ENCODE measurements at places on chromosomes 12 and 14.

DNA sequence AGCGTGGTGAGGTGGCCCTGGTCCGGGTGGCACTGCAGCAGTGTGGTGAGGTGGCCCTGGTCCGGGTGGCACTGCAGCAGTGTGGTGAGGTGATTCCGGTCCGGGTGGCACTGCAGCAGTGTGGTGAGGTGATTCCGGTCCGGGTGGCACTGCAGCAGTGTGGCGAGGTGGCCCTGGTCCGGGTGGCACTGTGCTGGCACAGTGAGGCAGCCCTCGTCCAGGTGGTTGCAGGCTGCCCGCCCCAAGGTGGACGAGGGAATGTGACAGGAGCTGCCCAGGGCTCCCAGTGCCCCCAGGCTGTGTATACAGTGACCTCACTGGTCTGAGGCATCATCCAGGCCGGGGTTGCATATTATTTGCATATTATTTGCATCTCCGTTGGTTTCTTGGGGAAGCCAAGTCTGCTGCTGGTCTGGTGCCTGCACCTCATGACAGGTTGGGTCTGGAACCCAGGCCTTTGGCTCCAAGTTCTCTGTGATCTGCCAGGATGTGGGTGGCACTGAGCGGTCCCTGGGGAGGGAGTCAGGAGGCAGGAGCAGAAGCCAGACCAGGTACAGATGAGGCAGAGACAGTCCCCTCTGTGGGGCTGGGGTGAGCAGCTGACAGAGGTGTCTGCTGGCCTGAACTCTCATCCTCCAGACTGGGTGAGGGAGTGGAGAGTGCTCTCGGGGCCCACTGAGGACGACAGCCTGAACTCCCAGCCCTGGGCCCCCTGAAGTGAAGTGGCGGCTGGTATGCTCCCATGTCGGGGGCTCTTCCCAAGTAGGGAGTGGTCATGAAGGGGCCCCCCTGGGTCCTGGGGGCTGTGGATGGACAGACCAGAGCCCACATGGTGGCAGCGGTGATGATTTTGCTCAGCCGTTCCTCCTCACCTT, 79.3 kb downstream of the KIF26A start:
- H3K27me3 ChIP-seq: peaks cover 18% of the 10 kb centered on the region
- no peaks in the 10 kb centered on the region for H3K36me3 ChIP-seq
- H3K4me3 ChIP-seq: no peak overlapping the region
- peaks cover 4% of the 10 kb centered on the region for H3K4me1 ChIP-seq
- DNase-seq: no peak

GRCh38 chr14:100790502-100791347, 35.2 kb upstream of the MEG3 start:
- H3K36me3 ChIP-seq: no peaks in the 10 kb centered on the region
- no peaks in the 10 kb centered on the region for H3K27me3 ChIP-seq
- peaks cover 51% of the 10 kb centered on the region for H3K4me1 ChIP-seq

- no peak overlapping the region for H3K27ac ChIP-seq
- no peak for DNase-seq
- no peaks in the 10 kb centered on the region for H3K27me3 ChIP-seq
Observed at GRCh38 chr12:25456474-25456873, 96.6 kb downstream of the LMNTD1 start.

DNA sequence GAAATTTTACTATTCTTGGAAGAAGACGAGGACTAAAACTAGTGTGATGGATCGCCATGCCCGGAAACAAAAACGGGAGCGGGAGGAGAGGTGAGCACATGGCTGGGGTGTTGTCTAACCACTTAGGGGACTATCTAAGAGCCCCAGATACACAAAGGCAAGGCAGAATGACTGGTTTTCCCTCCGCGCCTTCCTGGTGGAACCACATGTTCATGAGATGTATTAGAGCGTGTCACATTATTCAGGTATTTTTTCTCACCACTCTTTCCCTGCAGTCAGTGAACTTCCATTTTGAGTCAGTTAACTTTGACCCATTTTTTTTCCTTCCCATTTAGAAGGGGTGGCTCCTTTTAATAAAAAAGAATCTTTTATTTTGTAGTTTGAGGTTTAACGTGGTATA, 68.8 kb upstream of the TRAF3 start:
- no peak overlapping the region for H3K4me3 ChIP-seq
- peaks cover 44% of the 10 kb centered on the region for H3K36me3 ChIP-seq
- no peak overlapping the region for H3K27ac ChIP-seq
- DNase-seq: no peak
- no peaks in the 10 kb centered on the region for H3K4me1 ChIP-seq
- H3K27me3 ChIP-seq: no peaks in the 10 kb centered on the region

GRCh38 chr12:24728366-24728765, 220.5 kb downstream of the BCAT1 start:
- H3K4me3 ChIP-seq: no peak overlapping the region
- H3K4me1 ChIP-seq: peaks cover 20% of the 10 kb centered on the region
- no peaks in the 10 kb centered on the region for H3K27me3 ChIP-seq
- no peaks in the 10 kb centered on the region for H3K36me3 ChIP-seq

DNA sequence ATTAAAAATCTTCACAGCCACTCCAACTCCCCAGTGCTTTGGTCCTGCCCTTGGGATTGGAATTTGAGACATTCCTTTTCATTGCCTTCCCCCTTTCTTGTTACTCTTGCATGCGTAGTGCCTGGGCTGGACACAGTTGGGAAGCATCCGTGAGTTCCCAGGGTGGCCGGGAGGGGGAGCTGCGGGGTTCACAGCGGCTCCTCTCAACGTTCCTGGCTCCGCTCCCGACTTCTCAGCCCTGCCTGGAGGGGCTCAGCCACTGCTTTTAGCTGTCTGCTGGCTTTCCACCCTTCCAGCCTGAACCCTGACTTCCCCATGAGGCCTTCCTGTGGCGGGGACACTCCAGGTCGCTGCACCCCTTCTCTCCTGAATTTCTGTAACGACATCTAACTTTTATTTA, 3.2 kb downstream of the TEX52 start:
- H3K4me1 ChIP-seq: peaks cover 5% of the 10 kb centered on the region
- H3K36me3 ChIP-seq: no peaks in the 10 kb centered on the region
- no peak overlapping the region for H3K4me3 ChIP-seq

DNA sequence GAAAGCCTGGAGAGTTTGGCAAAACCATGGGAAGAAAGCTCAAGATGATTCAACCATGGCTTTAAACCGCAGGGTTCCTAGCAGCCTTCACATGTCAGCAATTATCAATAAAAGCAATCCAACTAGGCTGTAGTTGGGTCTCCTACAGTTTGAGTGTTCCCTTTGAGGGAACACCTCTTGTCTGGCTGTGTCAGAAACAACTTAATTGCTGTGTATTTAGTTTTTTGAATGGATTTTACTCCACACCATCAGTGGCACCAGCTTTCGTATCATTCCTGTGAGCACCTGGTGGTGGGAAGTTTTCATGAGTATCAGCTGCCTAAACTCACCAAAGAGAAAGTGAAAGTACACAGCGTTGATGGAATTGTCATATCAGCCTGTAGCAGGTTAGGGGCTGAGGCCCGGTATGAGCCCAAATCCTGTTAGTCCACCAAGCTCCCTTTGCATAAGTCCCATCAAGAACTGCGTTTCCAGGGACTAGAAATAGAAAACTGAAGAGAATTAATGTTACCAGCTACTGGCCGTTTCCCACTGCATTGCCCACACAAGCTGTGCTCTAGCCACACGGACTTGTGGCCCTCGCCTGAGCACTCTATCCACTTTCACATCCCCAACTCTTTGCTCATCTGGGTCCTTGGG, 10.9 kb upstream of the IL26 start:
- no peaks in the 10 kb centered on the region for H3K36me3 ChIP-seq
- no peaks in the 10 kb centered on the region for H3K27me3 ChIP-seq
- no peak overlapping the region for H3K4me3 ChIP-seq
- peaks cover 28% of the 10 kb centered on the region for H3K4me1 ChIP-seq
- DNase-seq: no peak

- no peak overlapping the region for H3K27ac ChIP-seq
- no peaks in the 10 kb centered on the region for H3K4me1 ChIP-seq
- no peak for DNase-seq
- no peaks in the 10 kb centered on the region for H3K27me3 ChIP-seq
Observed at GRCh38 chr12:129673806-129674205, 230.0 kb downstream of the TMEM132D start.

GRCh38 chr14:43803076-43803689, 703.9 kb downstream of the FSCB start:
- no peaks in the 10 kb centered on the region for H3K36me3 ChIP-seq
- no peak for DNase-seq
- no peak overlapping the region for H3K4me3 ChIP-seq
- H3K27ac ChIP-seq: no peak overlapping the region
- H3K27me3 ChIP-seq: no peaks in the 10 kb centered on the region
- no peaks in the 10 kb centered on the region for H3K4me1 ChIP-seq

DNA sequence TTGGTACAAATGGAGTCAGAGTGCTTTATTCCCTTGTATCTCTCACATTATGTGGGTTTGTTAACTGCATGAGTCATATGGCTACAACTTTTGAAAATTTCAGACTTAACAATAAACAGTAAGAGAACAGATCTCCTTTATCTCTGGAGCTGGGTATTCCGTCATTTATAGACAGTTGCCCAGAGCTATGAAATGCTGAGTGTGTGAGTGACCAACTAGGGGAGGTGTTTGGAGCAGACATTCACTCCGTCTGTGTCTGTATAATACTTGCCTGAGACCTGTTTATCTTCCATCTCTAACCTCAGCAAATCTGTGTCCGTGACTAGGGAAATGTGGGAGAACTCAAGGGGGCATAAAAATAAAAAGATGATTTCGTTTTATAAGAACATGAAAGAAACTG, 279.9 kb upstream of the FAR2 start:
- no peaks in the 10 kb centered on the region for H3K36me3 ChIP-seq
- peaks cover 41% of the 10 kb centered on the region for H3K4me1 ChIP-seq
- H3K27me3 ChIP-seq: no peaks in the 10 kb centered on the region
- peak overlapping the region; percentile 47 for H3K27ac ChIP-seq

- peaks cover 35% of the 10 kb centered on the region for H3K4me1 ChIP-seq
- H3K27ac ChIP-seq: peak overlapping the region; percentile 93
- DNase-seq: no peak
- H3K36me3 ChIP-seq: no peaks in the 10 kb centered on the region
- no peaks in the 10 kb centered on the region for H3K27me3 ChIP-seq
- peak overlapping the region; percentile 83 for H3K4me3 ChIP-seq
Observed at GRCh38 chr12:49622501-49623141, 740 bp upstream of the PRPF40B start.

DNA sequence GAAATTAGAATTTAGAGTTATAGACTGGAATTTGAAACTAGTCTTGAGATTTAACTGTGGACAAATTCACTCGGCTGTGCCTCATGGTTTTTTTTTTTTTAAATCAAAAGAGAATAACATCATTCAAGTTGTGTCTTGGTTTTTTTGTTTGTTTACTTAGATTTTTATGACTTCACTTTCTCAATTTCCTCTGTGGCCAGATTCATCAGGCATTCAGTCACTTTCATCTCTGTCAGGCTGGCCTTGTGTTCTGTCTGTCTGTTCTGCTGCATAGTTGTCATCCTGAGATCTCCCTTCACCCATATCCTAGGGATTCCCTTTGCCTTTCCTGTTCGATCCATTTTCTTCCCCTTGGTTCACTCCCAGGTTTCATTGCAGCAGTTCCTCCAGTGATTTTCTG, 10.0 kb downstream of the MARK3 start:
- peaks cover 40% of the 10 kb centered on the region for H3K4me1 ChIP-seq
- no peaks in the 10 kb centered on the region for H3K27me3 ChIP-seq
- no peaks in the 10 kb centered on the region for H3K36me3 ChIP-seq
- no peak for DNase-seq
- no peak overlapping the region for H3K4me3 ChIP-seq

- H3K36me3 ChIP-seq: peaks cover 1% of the 10 kb centered on the region
- H3K27me3 ChIP-seq: no peaks in the 10 kb centered on the region
- H3K4me1 ChIP-seq: no peaks in the 10 kb centered on the region
- H3K27ac ChIP-seq: no peak overlapping the region
- no peak overlapping the region for H3K4me3 ChIP-seq
- DNase-seq: no peak
Observed at GRCh38 chr14:61954306-61954705, 192.1 kb downstream of the SNAPC1 start.

GRCh38 chr12:124410354-124411175, 115.7 kb downstream of the RFLNA start:
- DNase-seq: no peak
- peaks cover 15% of the 10 kb centered on the region for H3K4me1 ChIP-seq
- no peak overlapping the region for H3K4me3 ChIP-seq
- H3K36me3 ChIP-seq: peaks cover 18% of the 10 kb centered on the region

- peaks cover 50% of the 10 kb centered on the region for H3K4me1 ChIP-seq
- peak overlapping the region; percentile 70 for H3K4me3 ChIP-seq
- H3K27me3 ChIP-seq: no peaks in the 10 kb centered on the region
Observed at GRCh38 chr14:96203635-96204034, 1.0 kb upstream of the BDKRB2 start.

DNA sequence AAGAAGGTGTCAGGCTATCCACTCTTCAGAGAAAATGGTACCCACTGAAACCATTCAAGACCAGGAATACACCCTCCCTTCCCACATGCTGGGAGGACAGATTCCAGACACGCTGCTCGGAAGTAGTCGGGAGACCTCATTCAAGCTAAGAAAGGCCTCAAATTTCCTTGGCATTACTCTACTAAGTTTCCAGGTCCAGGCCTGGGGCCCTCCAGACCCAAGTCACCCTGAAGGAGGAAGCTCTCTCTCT, 27.1 kb upstream of the RPLP0 start:
- no peaks in the 10 kb centered on the region for H3K27me3 ChIP-seq
- peaks cover 3% of the 10 kb centered on the region for H3K36me3 ChIP-seq
- peak overlapping the region; percentile 99 for H3K27ac ChIP-seq
- peaks cover 72% of the 10 kb centered on the region for H3K4me1 ChIP-seq
- DNase-seq: no peak

- H3K27ac ChIP-seq: peak overlapping the region; percentile 63
- H3K4me1 ChIP-seq: peaks cover 62% of the 10 kb centered on the region
- no peak for DNase-seq
- H3K4me3 ChIP-seq: no peak overlapping the region
Observed at GRCh38 chr12:75550401-75551240, 39.2 kb upstream of the KRR1 start.

DNA sequence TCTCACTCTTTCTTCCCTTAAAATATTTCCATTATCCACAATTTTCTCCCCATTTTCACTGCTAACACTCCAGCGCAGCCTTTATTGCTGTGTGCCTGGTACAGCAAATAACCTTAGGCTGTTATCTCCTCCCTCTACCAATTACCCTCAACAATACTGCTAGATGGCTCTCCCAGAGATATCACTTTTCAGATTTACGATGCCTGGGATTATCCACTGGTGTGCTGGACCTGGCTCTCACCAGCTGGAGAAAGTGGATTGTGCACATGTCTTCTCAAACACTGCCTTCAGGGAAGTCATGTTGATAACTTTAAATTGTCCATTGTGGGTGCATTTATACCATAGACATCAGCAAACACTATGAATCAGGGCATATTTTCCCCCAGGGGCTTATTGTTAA, 101.9 kb upstream of the ADAMTS20 start:
- no peak for DNase-seq
- no peaks in the 10 kb centered on the region for H3K36me3 ChIP-seq
- H3K4me1 ChIP-seq: peaks cover 3% of the 10 kb centered on the region
- H3K27ac ChIP-seq: no peak overlapping the region

DNA sequence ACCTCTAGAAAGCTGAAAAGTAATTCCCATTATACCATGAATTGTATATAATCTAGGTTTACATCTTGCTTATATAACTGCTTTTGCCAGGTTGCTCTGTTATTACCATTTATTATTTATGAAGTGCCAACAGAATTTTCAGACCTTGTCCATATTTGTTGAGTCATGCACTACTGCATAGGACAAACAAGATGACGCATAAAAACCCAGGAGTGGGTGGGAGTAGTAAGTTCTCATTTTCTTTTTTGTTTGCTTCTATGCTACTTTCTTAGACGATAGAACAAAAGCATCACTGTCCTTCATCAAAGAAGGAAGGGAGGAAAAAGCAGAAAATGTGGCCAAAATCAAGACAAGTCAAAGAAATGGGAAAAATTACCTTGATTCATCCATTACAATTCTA, 119.0 kb upstream of the RASSF8 start:
- no peak overlapping the region for H3K27ac ChIP-seq
- H3K4me3 ChIP-seq: no peak overlapping the region
- H3K4me1 ChIP-seq: peaks cover 5% of the 10 kb centered on the region
- H3K36me3 ChIP-seq: peaks cover 1% of the 10 kb centered on the region
- H3K27me3 ChIP-seq: no peaks in the 10 kb centered on the region
- no peak for DNase-seq
